ENCODE measurements at places on chromosomes 1 and 21. TPM values are rescaled to one million over a fixed set of nuclear protein-coding genes. Genes with fewer than 3 reads are reported as not detected.

DNA sequence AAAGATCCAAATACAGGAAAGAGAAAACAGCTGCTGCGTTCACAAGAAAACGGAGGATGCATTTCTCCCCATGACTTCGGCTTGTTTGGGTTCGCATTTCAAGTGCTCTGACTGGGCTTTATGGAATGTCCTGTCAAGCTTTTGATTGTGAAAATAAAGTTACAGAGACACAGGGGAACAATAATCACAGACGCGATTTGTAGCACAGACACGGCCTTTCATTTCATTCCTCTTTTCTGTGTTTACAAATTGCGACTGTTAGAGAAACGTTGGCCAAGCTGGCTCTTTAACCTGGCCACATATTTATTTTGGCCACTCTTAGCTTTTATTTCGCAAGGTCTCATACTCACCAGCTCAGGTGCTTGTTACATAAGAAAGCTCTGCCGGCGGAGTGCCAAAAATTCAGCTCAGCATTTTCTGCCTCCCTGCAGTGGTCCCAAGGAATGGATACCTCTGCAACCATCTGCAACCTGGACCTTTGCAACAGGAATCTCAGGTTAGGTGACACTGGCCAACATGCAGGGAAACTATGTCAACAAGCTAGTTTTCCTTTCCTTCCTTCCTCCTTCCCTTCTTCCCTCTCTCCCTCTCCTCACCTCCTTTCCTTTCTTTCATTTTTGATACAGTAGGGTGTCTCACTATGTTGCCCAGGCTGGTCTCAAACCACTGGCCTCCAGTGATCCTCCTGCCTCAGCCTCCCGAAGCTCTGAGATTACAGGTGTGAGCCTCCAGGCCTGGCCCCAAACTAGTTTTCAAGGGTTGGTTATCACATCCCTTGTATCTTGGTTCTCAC lies 58.2 kb upstream of the SLC45A1 start:
- no peak overlapping the region for H3K4me3 ChIP-seq
- H3K27me3 ChIP-seq, result no peaks in the 10 kb centered on the region
- H3K36me3 ChIP-seq, result no peaks in the 10 kb centered on the region
- peak overlapping the region; percentile 94 for H3K27ac ChIP-seq
- peak; percentile 93 for DNase-seq
- peaks cover 27% of the 10 kb centered on the region for H3K4me1 ChIP-seq

DNA sequence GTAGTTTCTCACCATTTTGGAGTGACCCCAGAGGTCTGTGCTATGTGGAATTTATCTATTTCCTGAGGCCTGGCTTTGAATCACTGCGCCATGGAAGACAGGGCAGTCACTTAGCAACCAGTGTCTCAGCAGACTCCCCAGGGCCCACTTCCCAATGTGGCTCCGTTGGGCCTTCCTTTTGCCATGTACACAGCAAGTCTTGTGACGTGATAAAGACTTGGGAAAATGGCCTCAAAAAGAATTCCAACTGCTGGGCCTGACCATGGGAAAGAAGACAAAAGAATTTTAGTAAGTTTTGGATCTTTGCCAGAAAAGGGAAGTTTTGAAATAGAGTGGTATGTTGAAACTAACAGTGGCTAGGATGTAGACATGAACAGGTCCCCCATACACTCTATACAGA lies 36.2 kb downstream of the TLR5 start:
- no peak overlapping the region for H3K27ac ChIP-seq
- H3K36me3 ChIP-seq, result no peaks in the 10 kb centered on the region
- no peaks in the 10 kb centered on the region for H3K27me3 ChIP-seq
- H3K4me1 ChIP-seq, result peaks cover 13% of the 10 kb centered on the region
- DNase-seq, result peak; percentile 24
- no peak overlapping the region for H3K4me3 ChIP-seq

OSCP1 gene
- total RNA-seq, result 15.2 TPM

KRTAP12-2 gene
- not detected for total RNA-seq
